ENCODE measurements at places on chromosomes 11 and 22.

DNA sequence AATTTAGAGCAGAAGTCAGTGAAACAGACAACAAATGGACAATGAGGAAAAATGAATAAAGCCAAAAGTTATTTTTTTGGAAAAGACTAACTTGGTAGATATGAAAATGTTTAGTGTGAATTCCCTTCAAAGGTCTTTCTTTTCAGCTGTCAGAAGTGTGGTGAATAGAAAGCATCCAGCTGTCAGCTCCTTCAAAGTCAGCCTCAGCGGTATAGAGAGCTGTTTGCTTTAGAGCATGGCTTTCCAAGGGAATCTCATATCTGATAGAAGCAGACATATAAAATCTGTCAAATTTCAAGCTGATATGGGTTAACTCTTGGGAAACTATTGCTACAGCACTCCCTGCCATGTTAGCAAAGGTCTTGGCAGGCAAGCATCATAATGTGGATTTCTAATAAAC lies 309.3 kb downstream of the CASP12 start:
- no peak for DNase-seq

DNA sequence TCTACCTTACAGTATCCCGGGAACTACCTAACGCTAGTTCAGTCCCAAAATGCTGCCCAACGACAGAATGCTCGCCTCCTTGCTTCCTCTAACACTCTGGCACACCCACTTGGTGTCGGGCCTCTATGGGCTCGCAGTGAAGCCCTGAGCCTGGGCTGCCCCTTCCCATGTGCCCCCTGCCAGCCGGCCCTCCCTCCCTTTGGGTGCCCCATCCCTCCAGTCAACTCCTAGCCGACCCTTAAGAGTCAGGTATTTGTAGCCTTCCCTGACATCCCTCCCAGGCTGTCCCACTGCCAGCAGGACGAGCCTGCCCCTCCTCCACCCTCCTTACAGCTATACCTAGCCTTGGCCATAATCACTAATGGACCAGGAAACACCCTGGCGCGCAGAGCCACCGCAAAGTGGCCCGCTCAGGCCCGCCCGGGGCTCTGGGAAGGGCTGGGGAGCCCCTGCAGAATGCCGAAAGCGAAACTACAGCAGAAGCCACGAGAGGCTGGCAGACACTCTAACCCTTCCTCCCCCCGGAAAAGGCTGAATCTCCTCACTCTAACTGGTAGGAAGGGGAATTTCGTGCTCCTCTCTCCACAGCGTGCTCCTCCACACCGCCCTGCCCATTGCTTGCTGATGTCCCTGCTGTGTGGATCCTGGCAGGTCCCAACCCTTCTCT lies 8.2 kb downstream of the CBX7 start:
- DNase-seq, result no peak

- DNase-seq, result no peak
These were observed 10.2 kb upstream of the GRK3 start for GRCh38 chr22:25554238-25554671.

DNA sequence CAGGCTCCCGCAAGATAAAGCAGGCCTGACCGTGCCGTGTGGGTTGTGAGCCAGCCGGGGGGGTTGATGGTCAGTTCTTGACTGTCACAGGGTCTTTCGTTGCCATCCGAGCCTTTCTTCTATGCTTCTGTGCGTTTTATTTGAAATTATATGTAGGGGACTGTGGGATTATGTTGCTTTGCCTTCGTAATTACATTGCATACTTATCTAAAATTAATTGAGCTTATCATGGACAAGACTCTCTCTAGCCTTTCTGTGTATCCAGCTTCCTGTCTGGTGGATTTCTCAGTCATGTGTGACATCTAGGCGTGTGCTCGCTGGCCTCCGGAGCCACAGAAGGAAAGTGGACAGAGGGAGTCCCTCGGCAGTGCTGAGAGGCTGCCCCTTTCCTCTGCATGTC lies 93.2 kb downstream of the TBC1D22A start:
- no peak for DNase-seq

- DNase-seq, result no peak
These were observed 5.7 kb downstream of the SUN2 start for GRCh38 chr22:38750104-38750503.

GRCh38 chr22:32308191-32308590 lies 49.5 kb upstream of the RFPL3 start:
- no peak for DNase-seq

DNA sequence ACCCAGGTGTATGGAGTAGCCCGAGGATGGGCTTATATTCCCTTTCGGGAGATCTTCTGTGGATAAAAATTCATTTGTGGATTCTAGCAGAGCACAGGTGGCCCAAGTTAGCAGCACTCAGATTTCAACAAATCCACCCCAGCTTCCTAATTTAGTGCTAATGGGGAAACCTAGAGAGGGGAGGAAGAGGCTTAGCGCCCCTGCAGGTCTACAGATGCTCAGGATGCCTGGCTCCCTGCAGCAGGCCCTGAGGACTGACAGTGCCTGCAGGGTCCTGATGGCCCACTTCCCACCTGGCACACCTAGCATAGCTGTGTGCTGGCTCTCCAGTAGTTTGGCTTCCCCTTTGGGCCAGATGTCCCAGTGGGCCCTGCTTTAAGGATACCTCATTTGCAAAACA lies 6.5 kb downstream of the DGAT2 start:
- DNase-seq, result no peak

DNA sequence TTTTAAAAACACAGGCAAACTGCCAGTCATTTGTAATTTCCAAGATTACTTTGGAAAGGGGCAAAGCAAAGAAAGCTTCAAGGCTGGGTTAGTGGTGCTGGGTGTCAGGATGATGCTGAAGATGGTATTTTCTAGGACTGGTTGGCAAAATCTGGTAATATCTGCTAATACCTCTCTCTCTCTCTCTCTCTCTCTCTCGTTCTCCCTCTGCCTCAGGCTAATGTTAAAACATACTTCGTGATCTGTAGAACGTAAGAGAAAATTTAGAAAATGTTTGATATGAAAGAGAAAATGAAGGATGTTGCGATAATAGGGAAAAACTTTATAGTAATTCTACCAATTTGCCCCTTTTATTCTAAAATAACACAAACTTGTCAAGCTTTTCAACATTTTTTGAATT lies 9.4 kb upstream of the LGR4 start:
- DNase-seq, result no peak

GRCh38 chr11:8089791-8090510 lies 8.9 kb downstream of the TUB start:
- DNase-seq, result no peak

GRCh38 chr11:113992459-113993110 lies 17.7 kb downstream of the HTR3A start:
- no peak for DNase-seq

- no peak for DNase-seq
These were observed 159.3 kb downstream of the MIAT start for GRCh38 chr22:26816726-26817125.

- no peak for DNase-seq
These were observed 20.4 kb downstream of the ASCC2 start for GRCh38 chr22:29817724-29818123.

DNA sequence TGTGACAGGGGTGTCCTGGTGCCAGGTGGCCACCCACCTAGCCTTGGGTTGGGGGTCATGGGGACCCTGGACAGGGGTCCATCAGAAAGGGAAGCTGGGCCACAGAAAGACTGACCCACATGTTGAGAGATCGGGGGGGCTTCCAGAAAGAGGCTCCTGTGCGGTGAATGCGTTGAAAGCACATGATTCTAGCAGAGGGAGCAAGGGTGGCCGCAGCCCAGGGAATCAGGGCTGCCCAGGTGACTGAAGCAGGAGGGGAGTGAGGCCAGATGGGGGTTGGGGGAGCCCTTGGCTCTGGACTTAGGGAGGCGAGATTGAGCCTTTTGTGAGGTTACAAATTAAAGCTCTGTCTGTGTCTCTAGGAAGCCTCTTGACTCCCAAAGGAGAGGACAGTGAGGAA lies 80.7 kb downstream of the MORC2 start:
- DNase-seq, result no peak

- DNase-seq, result no peak
These were observed 66.2 kb upstream of the LMO1 start for GRCh38 chr11:8329847-8330361.

DNA sequence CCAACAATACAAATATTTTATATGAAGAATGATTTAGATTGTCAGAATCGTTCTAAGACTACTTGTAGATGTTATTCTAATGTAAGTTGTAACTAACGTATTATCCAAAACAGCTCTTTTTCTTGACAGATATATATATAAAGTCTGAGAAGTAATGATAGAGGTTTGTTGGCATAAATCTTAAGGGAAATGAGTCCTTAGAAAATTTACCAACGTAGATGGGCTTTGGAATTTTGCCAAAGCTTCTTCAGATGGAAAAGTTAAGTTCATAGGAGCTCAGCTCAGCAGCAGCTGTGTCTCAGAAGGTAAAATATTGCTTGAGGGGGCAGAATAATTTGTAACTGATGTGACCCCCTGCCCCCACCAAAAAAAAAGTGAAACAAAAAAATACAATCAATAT lies 66.7 kb downstream of the BID start:
- DNase-seq, result no peak

- DNase-seq, result peak; percentile 19
These were observed 51.7 kb downstream of the FLI1 start for GRCh38 chr11:128745311-128746136.

- no peak for DNase-seq
These were observed 20.9 kb upstream of the MICAL2 start for GRCh38 chr11:12089473-12089872.
